ENCODE measurements at places on chromosomes 12 and 14. TPM values are rescaled to one million over a fixed set of nuclear protein-coding genes. Genes with fewer than 3 reads are reported as not detected.

DNA sequence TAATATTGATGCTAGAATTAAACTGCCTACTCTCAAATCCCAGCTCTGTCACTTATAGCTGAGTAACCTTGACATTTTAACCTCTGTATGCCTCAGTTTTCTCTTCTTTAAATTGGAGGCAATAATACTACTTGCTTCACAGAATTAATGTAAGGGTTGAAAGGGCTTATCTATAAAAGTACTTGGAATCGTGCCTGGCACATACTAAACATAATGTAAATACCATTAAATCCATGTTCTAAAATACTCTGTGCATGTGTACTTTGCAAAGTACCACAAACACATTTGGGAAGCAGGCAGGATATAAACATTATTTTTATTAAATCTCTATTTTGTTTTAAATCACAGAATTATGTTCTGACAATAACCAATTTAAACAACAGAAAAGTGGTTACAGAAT lies 41.9 kb downstream of the DYRK4 start:
- H3K4me3 ChIP-seq, result no peak overlapping the region
- no peak overlapping the region for H3K27ac ChIP-seq
- DNase-seq, result no peak
- no peaks in the 10 kb centered on the region for H3K36me3 ChIP-seq

GRCh38 chr14:97975216-97975615 lies 1178.0 kb downstream of the VRK1 start:
- H3K27me3 ChIP-seq, result peaks cover 17% of the 10 kb centered on the region
- peaks cover 20% of the 10 kb centered on the region for H3K4me1 ChIP-seq
- H3K4me3 ChIP-seq, result no peak overlapping the region
- H3K36me3 ChIP-seq, result peaks cover 5% of the 10 kb centered on the region

GRCh38 chr12:53976823-53977595 lies 2.3 kb upstream of the HOTAIR start:
- peaks cover 82% of the 10 kb centered on the region for H3K27me3 ChIP-seq
- no peak overlapping the region for H3K4me3 ChIP-seq
- DNase-seq, result no peak
- no peak overlapping the region for H3K27ac ChIP-seq

GRCh38 chr12:26630546-26631027 lies 202.4 kb downstream of the ITPR2 start:
- H3K4me1 ChIP-seq, result peaks cover 43% of the 10 kb centered on the region
- H3K27ac ChIP-seq, result peak overlapping the region; percentile 45
- H3K27me3 ChIP-seq, result no peaks in the 10 kb centered on the region
- no peak for DNase-seq
- H3K4me3 ChIP-seq, result no peak overlapping the region

- H3K4me3 ChIP-seq, result peak overlapping the region; percentile 87
- no peaks in the 10 kb centered on the region for H3K27me3 ChIP-seq
- no peaks in the 10 kb centered on the region for H3K36me3 ChIP-seq
- DNase-seq, result peak; percentile 86
- H3K4me1 ChIP-seq, result peaks cover 53% of the 10 kb centered on the region
- H3K27ac ChIP-seq, result peak overlapping the region; percentile 64
Measured at GRCh38 chr12:121795034-121795968, 1.8 kb upstream of the RHOF start.

- H3K4me1 ChIP-seq, result peaks cover 11% of the 10 kb centered on the region
- no peak for DNase-seq
- H3K27me3 ChIP-seq, result peaks cover 2% of the 10 kb centered on the region
- H3K36me3 ChIP-seq, result no peaks in the 10 kb centered on the region
- peak overlapping the region; percentile 74 for H3K4me3 ChIP-seq
Measured at GRCh38 chr14:102948698-102949061, 26.2 kb downstream of the AMN start.

DNA sequence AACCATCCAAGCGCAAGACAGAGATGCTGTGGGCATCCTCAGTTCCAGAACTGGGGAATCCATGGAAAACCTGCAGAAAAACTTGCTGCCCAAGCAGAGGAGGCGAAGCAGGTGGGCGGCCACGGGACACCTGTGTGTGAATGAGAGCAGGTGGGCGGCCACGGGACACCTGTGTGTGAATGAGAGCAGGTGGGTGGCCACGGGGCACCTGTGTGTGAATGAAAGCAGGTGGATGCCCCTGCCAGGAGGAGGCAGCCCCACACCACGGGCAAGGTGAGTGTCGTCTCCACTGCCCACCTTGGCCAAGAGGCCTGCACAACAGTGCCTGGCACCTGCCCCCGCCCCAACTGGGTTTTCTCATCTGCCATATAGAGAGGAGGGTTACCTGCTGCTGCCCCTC lies 59.2 kb downstream of the GSC start:
- no peaks in the 10 kb centered on the region for H3K36me3 ChIP-seq
- no peak overlapping the region for H3K27ac ChIP-seq
- H3K27me3 ChIP-seq, result peaks cover 19% of the 10 kb centered on the region
- no peak for DNase-seq
- no peaks in the 10 kb centered on the region for H3K4me1 ChIP-seq
- H3K4me3 ChIP-seq, result no peak overlapping the region

The SLC39A2 gene
- total RNA-seq, result not detected

The TSPAN11 gene
- not detected for total RNA-seq
